ENCODE measurements at places on chromosomes 7 and 10.

DNA sequence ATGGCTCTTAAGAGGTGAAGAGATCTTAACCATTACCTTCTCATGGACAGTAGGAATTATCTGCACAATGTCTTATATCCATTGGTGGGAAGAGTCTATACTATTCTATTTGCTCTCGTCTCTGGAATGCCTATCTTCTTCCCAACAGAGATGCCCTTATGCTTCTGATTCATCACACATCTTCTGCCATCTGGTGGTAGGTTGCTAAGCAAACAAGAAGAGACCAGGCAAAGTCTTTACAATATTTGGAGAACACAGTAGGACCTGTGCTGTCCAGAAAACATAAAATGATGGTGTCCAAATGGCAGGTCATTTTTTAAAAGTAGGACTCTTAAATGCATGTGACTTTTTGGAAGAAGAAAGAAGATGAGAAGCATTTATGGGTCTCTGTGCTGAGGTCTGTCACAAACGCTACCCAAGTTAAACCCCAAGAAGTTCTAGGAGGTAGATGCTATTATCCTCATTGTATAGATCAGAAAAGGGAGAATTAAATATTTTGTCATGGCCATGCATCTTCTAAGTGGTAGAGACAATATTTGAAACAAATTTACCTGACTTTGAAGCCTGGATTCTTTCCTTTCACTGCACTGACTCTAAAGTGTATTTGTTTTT, 67.8 kb upstream of the NXPH1 start:
- DNase-seq, result no peak

- DNase-seq, result no peak
Measured at GRCh38 chr7:158396982-158397862, 190.4 kb downstream of the PTPRN2 start.

- no peak for DNase-seq
Measured at GRCh38 chr10:82213784-82214183, 338.8 kb downstream of the NRG3 start.

DNA sequence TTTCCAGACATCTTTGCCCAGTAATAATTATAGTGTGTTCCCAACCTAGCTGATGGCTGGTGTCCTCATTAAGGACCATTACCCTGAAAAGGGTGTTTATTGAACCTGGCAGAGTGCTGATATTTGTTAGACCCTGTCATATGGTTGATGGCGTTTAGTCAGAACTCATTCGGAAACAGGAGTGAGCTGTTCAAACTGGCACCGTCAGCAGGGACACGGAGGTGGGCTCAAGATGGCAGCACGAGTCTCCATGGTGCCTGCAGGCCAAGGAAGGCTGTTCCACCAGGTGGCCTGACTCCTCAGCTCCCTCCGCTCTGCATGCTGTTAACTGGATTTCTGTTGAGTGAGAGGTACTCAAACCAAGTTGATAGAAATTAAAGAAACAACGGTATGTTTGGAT, 589.1 kb upstream of the MGMT start:
- no peak for DNase-seq

DNA sequence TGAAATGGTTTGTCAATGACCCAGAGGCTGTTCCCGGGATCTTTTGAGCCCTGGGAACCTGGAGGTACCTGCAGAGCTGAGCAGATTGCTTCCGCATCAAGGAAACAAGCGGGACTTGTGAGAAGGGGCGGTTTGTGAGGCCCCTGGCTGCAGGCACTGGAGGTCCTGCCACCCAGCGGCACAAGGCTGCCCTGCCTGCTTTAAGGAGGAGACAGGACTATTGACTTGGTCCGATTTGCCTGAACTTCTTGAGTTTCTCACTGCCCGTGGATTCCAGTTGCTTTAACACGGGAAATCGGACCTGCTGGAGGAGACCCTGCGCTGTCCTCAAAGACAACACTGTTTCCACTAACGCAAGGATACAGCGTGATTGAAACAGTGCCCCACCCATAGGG, 130.1 kb downstream of the DNAJB6 start:
- DNase-seq, result no peak

DNA sequence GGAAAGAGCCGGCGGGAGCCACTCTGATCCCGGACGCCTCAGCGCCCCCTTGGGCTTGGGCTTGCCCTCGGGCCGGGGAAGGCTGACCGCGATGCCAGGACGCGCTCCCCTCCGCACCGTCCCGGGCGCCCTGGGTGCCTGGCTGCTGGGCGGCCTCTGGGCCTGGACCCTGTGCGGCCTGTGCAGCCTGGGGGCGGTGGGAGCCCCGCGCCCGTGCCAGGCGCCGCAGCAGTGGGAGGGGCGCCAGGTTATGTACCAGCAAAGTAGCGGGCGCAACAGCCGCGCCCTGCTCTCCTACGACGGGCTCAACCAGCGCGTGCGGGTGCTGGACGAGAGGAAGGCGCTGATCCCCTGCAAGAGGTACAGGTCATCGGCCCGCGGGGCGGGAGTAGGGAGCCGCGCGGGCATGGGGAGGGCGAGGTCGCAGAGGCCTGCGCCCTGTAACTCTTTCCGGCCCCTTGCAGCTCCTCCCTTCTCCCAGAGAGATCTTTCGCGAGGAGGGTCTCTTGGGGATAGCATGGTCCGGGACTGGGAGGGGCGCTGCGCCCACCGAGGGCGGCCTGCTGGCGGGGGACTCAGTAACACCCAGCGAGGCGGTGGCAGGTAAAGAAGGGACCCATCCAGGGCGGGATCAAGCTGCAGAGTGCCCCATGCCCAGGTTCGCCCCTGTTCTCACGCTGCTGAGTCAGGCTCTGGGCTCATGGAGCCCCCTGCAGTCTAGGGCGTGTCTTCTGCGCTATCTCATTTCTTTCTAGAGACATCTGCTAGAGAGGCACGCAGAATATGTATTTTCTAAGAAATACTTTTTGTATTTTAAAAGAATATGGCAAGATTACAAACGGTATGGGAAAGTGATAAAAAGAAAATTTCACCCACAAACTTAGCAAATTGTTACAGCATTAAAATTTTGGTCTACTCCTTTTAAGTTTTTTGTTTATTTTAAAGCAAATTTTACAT, 687 bp downstream of the EPDR1 start:
- DNase-seq, result no peak

- DNase-seq, result no peak
Measured at GRCh38 chr7:121054925-121055324, 66.4 kb downstream of the CPED1 start.

DNA sequence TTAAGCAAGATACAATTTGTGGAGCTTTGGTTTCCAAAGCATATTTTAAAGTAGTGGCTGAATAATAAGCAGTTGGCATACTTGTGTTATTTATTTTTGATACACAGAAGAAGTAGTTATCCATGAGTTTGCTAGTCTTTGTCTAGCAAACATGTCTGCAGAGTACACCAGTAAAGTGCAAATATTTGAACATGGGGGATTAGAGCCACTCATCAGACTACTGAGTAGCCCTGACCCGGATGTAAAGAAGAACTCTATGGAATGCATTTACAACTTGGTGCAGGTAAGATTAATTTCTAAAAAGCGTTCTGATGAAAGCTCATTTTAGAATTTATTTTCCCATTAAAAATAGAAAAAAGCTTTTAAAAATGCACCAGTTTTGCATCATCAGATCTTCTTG, 31.4 kb downstream of the ARMC3 start:
- no peak for DNase-seq
